ENCODE measurements at places on chromosomes 11 and 22. TPM values are rescaled to one million over a fixed set of nuclear protein-coding genes. Genes with fewer than 3 reads are reported as not detected.

Gene KLHL22
- 40.1 TPM for polyA plus RNA-seq

Gene KRTAP5-8
- polyA plus RNA-seq = 1.1 TPM

Gene DNAJB7
- polyA plus RNA-seq = 0.29 TPM

Gene OMP
- 0.64 TPM for polyA plus RNA-seq

Gene ST14
- 29.6 TPM for polyA plus RNA-seq

Gene GVQW3
- polyA plus RNA-seq = 10.9 TPM

Gene CLP1
- polyA plus RNA-seq = 16.8 TPM

- DNase-seq = no peak
These were observed 100.3 kb downstream of the SNX19 start for GRCh38 chr11:130815956-130816355.

GRCh38 chr11:133347988-133348387 is 184.3 kb downstream of the OPCML start:
- DNase-seq = no peak

DNA sequence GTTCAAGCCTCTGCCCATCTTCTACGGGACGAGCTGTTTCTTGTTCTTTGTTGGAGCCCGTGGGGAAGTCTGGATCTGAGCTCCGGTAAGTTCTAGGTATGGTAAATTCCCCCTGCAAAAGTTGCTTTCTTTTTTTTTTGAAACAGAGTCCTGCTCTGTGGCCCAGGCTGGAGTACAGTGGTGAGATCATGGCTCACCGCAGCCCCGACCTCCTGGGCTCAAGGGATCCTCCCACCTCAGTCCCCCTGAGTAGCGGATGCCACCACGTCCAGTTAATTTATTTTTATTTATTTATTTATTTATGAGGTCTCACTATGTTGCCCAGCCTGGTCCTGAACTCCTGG is 35.5 kb upstream of the MOB2 start:
- DNase-seq = no peak

DNA sequence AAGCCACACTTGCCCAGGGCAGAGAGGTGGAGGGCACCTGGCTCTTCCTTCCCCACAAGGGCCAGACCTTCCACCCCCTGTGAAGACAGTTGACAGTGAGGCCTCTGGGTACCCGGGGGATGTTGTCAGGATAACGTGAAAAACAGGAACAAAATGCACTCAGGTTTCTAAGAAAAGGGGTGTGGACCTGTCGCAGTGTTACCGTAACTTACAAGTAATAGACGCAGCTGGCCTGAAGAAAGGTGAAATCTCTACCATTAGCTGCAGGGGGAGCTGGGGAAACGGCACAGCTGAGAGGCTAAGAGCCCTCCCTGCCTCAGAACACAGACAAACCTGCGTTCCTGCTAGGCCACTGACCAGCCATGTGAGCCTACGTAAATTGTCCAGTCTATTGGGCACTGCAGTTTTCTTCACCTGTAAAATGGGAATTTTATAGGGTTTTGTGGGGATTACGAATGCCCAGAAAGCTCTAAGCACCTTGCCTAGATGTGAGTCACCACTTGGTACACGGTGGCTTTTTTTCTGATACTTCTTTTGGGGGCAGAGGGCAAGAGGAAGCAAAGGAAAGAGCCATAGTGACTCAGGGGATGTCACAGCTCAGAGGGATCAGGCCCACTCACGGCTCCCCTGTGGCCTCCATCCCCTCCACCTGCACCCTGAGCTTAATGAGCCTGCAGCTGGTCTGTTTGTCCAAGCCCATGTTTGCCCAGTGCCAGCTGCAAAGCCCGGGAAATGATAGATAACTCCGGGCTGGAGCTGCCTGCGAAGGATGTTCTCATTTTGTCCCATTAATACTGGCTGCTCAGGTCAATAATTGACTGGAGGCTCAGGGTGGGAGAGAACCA is 18.4 kb upstream of the CABP7 start:
- DNase-seq = no peak

- peak; percentile 51 for DNase-seq
These were observed 3.6 kb downstream of the SEPTIN5 start for GRCh38 chr22:19717691-19718455.

DNA sequence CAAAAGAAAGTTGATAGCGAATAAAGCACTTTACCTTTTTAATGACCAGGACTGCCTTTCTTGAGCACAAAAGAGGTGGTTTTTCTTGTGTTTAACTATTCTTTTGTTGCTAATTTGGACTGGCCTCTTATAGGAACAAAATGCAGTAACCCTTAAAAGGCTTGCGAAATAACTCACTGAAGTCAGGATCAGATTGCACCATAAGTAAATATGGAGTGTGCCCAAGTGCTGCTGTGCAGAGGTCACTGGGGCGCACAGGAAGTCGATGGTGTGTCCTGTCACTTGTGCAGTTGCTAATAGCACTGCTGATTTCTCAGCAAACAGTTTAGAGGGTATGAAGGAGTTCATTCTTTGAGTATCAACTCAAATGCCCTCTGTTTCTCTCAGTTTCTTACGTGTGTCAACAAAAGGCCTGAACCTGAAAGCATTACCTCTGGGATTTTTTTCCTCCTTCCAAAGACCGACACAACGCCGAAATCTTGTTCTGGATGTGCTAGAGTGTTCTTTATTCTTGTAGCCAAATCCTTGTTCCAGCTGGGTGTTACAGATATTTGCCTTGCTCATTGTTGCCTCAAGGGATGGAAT is 71.3 kb downstream of the ATXN10 start:
- no peak for DNase-seq

- no peak for DNase-seq
These were observed 196.9 kb upstream of the SEZ6L start for GRCh38 chr22:25972397-25972796.

- no peak for DNase-seq
These were observed 6.6 kb downstream of the H19 start for GRCh38 chr11:1990872-1991578.

DNA sequence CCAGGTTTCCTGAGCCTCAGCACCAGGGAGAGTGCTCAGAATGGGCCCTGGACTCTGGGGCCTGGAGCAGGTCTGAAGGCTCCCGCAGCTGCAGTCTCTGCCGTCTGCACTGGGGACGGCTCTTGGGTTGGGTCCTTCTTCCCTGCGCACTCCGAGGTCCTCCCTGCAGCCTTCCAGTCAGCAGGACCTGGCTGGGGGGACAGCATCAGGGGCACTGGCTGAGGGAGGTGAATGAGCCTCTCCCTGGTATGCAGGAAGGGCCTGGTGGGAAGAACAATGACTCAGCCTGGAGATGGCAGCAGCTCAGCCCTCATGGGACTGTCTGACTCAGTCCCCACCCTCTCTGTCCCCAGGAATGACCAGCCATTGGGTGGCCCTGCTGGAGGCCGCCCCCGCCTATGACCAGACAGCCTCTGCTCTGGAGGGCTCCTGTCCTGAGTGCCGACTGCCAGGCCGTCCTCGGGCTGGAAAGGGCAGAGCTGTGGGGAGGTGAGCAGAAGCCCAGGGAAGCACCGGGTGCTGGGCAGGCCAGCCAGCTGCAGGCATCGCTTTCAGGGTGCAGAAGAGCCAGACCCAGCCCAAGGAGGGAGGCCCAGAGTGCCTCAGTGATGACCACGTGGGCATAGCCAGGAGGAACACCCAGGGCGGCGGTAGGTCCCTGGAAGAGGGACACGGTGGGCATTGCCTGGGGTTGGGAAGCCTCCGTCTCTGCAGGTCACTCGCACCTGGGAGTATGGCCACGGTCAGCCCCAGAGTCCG is 455.0 kb downstream of the BRD1 start:
- DNase-seq = no peak

DNA sequence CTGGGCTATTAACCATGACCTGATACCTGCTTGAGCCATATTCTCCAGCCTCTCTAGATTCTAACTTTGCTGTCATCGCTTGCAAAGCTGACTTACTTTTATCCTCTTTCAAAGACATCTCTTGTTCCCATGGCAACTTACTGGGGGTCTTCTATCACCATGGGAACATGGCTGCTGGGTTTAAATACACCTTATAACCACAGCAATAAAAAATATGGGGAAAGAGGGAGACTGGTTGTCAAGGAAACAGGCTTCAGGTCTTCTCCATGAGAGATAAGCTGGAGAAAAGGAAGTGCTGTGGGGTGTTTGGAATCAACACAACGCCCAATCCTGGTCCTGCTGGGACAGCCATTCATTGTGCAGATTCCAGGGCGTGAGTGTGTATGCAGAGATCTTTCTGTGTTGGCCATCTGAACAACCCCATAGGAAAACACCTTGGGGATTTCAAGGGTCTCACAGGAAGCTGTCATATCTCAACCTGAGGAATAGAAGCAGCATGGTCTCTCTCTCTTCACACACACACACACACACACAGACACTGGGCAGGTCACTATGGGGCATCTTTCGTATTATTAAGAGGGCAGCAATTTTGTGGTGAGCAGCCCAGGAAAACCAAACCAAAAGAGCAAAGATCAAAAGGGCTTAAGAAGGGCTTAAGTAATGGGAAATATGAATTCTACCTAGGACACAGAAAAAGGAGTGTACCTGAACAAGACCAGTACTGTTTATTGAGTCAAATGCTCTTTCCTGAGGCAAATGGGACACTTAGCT is 344.7 kb upstream of the NCAM1 start:
- DNase-seq = no peak

GRCh38 chr11:125300791-125301218 is 136.3 kb downstream of the PKNOX2 start:
- no peak for DNase-seq

GRCh38 chr22:30921108-30921507 is 47.5 kb downstream of the MORC2 start:
- no peak for DNase-seq

DNA sequence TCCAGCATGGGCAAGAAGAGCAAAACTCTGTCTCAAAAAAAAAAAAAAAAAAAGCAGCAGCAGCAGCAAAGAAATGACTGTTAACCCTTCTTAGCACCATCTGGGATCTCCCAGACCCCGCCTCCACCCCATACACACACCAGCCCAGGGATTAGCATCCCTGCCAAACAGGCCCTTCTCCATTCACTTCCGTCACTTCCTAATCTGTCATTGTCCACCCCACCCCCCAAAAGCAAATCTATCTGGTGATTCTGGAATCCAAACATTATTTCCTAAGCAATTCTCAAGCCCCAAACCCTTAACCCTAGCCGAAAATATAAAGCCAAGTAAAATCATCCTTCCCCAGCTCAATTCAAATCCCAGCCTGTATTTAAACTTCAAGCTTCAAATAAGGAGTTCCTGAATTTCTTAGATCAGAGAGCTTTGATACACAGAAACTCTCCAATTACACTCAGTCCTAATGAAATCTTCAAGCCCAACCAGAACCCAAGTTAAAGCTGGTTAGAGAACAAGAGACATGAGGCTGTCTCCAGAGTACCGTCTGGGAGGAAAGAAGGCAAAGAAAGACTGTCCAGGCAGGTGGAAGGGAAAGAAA is 6.0 kb upstream of the AHNAK start:
- DNase-seq = no peak

DNA sequence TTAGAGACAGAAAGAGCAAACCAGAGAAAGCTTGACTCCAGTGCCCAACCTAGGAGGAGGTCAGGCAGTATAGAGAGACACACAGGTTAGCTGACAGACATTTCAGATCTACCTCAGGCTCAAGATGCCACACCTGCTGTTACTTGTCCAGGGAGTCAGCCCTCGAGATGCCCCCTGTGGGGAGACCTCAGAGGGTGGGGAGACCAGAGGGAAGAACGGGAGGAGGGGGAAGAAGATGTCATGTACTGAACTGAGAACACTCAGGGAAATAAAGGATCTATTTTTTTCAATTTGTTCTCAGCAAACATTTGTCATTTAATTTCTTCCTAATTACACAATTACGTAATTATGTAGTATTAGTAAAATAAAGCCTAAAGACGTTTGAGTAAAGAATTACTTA is 196.3 kb upstream of the CADM1 start:
- no peak for DNase-seq

GRCh38 chr11:69377029-69377952 is 83.3 kb downstream of the MYEOV start:
- DNase-seq = no peak

DNA sequence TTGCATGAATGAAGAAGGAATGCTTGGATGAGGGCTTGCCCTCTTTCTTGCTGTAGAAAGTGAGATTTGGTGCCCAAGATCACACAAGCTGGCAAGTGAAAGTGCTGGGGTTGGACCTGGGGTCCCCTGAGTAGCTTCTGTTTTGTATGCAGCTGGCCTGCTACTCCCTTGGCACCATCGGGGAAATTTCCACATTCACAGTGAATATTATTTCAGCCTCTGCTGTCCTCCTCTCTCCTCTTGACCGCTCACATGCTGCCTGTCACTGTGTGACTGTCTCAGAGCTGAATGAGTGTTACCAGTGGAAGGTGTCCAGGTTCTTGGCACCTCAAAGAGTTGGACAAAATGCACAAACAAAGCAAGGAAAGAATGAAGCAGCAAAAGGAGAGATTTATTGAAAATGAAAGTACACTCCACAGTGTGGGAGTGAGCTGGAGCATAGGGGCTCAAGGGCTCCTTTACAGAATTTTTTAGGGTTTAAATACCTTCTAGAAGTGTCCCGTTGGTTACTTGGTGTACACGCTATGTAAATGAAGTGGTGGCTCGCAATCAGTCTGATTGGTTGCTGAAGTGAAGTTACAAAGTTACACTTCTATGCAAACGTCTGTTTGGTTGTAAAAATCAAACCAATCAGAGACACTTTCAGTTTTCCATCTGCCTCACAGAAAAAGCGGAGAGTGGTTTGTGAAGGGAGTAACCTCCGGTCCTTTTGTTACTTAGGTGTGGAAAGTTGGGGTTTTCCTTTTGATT is 87.4 kb downstream of the DEPDC5 start:
- DNase-seq = no peak

GRCh38 chr22:37316875-37317371 is 34.6 kb downstream of the CYTH4 start:
- peak; percentile 68 for DNase-seq

DNA sequence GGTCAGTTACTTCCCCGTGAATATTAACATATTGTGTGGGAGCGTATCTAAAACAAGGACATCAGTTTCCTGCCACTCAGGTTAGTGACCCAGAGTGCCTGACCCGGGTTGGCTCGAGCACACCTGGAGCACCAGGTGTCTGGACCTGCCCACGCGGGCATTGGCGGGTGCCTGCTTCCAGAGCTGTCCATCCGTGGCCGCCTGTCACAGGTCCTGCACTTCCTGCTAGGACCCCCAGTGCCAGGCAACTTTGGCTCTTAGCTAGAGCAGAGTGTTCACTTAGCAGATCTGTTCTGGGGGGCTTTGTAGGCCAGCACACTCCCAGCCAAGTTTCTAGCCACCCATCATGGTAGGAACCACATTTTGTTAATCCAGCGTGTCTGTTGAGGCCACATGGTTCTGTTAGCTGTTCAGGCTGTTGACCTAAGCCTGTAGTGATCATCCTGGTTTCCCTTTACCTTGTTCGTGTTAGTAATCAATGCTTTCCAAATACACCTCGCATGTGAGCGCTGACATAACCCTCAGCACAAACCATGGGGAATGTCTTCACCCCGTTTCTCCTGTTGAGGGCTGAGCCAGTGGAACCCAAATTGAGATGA is 29.5 kb downstream of the MOV10L1 start:
- DNase-seq = no peak
